Stimulated activated CD4-positive, alpha-beta T cell treated with anti-CD3 and anti-CD28 coated beads, Interleukin-4, amount 100 ng/mL, for 1 hour (primary cell): ENCODE measurements at places on chromosomes 3 and 15.

DNA sequence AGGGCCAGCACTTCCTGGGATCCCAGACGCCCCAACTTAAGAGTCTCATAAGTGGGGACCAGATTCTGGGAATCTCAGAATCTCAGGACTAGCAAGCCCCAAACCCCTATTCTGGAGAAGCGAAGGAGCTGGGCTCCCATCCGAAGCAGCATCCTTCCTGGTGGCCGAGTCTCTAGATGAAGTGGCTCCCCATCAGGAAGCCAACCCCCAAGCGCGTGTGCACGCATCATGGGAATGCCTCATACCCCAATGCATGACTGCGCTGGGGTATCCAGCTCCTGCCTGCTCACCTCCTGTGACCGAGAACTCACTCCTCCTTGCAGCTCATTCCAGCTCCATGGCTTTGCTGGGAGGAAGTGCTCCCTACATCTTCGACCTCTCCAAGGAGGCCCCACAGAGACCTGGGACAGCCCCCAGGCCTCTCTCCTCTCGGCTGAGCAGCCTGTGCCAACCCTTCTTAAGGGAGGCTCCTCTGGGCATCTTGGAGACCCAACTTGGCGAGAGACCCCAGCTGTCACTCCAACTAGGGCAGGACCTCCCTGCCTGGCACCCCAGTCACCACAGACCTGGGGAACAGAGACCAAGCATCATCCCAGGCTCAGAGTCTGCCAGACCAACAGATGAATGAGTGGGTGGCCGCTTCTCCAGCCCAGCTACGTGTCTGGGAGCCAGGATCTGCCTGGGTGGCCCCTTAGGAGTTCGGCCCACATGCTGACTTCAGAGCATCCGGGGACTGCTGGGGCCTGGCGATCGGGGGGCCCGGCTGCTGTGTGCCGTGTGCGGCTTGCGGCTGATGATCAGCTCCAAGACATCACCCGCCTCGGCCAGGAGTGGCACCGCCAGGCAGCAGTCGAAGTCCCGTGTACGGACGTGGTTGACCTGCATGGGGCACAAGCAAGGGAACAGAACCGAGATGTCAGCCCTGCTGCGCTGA lies 46.9 kb downstream of the GRIP2 start:
- no peak for DNase-seq

DNA sequence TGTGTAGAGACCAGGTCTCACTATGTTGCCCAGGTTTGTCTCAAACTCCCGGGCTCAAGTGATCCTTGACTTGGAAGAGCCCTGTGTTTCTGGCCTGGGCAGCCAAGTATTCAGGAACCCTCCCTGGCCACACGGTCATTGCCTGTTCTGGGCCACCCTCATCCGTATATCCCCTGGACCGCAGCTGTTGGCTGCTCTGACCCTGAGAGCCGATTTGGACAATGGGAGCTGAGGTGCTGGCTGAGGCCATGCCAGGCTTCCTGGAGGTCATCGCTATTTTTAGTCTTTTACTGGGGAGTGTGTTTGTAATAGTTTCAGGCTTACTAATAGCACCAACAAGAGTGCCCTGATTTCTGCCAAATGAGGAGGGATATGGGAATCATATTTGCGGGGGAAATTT lies 60.7 kb downstream of the ADAMTS7 start:
- DNase-seq, result no peak

GRCh38 chr3:154616298-154616697 lies 186.3 kb upstream of the GPR149 start:
- DNase-seq, result no peak

- DNase-seq, result no peak
These were observed 29.3 kb upstream of the TRAK1 start for GRCh38 chr3:42061713-42062380.

- DNase-seq, result no peak
These were observed 13.4 kb downstream of the HACD2 start for GRCh38 chr3:123571264-123571972.

- DNase-seq, result no peak
These were observed 49.7 kb downstream of the PDHB start for GRCh38 chr3:58383904-58384303.

- DNase-seq, result no peak
These were observed 40.8 kb downstream of the TMEM45A start for GRCh38 chr3:100533176-100533575.

GRCh38 chr15:70025413-70026296 lies 72.1 kb downstream of the TLE3 start:
- DNase-seq, result no peak

DNA sequence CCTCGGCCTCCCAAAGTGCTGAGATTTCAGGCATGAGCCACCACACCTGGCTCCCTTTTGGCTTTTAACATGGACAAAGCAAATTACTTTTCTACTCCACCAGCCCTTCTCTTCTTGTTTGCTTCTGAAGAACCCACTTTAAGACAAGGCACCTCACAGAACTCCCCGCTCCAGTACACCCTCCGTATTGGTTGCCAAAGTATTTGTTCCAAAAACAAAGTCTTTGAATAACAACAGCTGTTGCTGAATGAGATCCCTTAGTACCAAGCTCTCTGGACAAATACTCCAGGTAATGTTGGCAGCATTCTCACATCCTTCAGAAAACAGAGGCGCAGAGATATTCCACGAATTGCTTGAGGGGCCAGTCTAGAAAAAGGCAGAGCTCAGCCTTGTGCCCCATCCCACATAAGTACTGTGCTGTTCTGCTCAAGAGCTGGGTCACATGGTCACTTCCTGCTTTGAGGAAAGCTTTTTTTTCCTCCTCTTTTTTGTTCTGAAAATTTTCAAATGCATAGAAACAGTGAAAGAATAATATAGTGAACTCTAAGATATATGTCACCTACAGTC lies 7.3 kb upstream of the CHCHD6 start:
- no peak for DNase-seq

DNA sequence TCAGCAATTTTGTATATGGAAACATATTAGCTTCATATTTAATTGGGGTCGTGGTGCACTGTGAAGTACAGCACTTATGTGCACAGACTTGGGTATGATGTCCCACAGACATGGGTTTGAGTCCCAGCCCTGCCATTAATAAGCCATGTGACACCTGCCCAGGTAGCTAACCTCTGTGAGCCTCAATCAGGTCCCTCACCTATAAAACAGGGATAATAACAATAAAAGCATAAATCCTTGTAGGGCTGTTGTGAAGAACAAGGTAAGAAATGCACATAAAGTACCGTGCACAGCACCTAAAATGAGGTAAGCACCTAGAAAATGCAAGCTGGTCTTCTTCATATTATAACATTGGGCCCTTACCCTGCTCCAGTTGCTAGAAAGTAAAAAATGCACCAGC lies 173.5 kb upstream of the WNT5A start:
- no peak for DNase-seq

DNA sequence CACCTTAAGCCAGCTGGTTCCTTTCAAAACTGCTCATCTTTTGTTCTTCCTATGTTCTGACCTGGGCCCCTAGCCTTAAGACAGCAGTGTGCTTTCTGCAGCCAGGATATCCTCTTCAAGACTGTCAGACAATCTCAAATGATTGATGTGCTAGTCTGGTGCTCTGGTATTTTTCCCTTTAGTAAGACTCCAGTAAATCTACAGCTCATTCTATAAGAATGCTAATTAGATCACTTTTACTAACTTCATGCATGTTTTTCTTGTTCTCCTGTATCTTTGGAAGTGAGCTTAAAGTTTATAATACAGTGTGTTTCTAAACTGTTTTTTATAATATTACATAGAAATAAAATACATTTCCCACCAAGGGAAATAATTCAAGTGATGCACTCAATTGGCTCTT lies 220.9 kb upstream of the NANOGP8 start:
- DNase-seq, result no peak

GRCh38 chr15:89416339-89417183 lies 79.8 kb downstream of the RHCG start:
- peak; percentile 73 for DNase-seq

DNA sequence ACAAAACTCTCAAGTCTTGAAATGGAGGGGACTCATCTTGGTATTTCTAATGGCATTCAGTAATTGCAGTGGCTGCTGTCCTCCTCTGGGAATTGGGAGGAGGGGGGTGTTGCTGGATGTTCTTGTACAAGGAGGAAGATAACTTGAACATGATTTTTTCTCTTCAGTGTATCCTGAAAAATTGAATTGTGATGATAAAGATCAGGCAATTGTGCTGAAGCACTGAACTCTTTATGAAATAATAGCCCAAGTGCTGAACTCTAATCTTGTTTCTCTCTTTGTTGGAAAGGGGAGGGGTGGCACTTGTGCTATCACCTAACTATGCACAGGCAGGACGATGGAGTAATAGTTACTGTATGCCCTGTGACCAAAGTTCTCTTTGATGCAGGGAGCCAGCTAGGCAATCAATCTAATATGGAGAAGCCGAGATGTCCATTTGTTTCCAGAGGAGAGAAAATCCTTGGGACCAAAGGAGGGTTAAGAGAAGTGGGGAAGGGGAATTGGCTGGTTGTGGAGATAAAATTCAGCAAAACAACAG lies 68.1 kb upstream of the ATP2C1 start:
- no peak for DNase-seq

DNA sequence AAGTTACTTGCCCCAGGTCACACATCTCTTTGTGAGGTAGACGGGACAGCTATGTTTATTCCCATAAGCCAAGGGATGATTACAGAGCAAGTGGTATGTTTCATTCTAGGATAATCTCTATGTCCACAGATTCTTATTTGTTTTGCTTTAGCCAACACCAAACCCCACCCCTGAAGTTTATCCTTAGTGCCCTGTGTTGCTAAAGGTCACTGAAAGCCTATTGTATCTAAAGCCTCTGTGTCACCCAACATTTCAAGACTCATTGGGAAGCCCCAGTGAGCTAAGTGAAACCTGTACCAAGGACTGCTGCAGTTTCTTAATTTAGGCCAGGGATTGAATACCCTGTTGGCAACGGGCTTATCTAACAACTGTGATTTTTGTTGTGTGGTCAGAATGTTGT lies 135.6 kb downstream of the ADAMTS9 start:
- DNase-seq, result no peak

- DNase-seq, result no peak
These were observed 4.1 kb downstream of the ISLR2 start for GRCh38 chr15:74134387-74135027.

- no peak for DNase-seq
These were observed 863.9 kb downstream of the EPHA3 start for GRCh38 chr3:89971329-89971728.

DNA sequence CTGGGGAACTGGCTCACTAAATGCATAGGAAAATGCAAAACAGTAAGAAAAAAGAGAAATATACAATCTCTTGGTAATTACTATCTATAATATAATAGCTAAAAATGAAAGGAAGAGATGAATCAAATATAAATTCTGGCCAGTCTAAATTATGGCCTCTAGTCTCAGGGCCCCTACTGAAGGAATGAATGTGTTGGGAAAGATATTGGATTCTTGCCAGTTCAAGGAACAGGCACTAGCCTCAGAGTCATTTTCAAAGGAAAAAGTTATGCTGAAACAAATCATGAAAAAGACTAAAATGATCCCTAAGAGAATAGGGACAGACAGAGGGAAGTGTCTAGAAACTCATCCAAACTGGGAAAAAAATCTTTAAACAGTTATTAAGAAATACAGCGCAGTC lies 62.4 kb downstream of the C3orf80 start:
- no peak for DNase-seq

DNA sequence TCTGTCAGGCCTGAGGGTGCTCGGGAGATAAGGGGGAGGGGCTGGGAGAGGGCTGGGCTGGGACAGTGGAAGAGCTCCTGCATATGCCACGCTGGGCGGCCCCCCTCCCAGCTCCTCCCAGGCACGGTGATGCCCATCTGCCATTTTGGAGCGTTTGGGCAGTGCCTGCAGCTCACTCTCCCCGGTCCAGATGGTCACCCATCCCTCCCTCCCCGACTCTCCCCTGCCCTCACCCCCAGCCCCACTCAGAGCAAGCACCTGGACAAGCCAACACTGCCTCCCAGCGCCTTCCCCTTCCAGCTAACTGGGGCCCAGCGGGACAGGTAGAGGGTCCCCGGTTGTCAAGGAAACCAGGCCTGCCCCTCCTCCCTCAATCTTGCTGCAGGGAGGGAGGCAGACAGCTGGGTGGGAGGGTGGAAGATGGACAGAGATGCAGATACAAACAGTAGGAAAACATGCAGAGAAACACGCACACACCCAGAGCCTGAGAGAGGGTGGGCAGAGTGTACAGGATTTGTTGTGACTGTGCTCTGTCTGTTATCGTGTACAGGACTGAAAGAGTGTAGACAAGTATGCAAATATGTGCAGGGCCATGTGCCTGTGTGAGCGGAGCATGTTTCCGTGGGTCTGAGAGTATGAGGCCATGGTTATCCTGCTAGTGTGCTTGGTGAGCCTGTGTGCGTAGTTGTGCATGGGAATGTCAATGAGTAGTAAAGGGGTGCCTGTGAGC lies 17.5 kb upstream of the CORO2B start:
- no peak for DNase-seq

GRCh38 chr3:41288785-41289184 lies 89.5 kb downstream of the CTNNB1 start:
- DNase-seq, result no peak

DNA sequence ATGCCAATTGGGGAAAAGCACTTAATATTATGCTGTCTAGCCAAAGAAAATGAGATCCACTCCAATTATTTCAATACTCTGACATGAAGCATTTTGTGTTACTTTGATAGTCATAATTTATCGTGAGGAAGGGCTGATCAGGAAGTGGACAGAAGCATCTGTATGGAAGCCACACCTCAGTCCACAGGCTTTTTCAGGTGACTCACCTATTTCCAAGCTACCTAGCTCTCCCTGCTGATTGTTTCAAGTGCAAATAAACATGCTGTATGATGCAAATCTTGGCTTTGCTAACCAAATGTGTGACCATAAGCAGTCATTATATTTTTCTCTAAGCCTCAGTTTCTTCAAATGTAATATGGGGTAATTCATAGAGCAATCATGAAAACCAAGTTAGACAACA lies 30.8 kb upstream of the CPB1 start:
- DNase-seq, result no peak

DNA sequence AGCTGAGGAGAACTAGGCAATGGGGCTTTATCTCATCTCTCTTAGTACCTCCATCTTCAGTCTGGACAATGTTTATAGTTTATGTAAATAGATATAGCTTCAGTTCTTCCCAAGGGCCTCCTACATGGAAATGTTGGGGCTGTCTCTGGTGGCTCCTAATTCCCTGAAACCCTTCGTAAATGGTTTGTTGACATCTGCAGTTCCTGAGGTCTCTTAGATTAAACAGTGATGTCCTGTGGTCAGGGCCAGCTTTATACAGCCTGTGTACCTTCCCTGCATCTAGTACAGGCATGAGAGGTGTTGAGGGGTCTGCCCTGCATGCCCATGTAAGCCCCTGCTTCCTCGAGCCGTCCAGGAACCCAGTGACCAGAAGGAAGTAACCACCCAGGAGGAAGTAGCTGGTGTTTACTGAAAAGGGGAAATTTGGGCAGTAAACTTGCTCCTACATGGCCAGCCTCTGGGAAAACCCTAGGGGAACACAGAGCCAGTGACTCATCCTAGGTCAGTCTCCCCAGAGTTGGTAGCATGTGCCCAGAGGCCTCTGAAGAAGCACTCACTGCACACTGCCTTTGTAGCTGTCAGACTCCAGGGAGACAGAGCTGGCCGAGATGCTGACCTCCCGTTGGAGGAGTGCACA lies 4.7 kb upstream of the TBC1D2B start:
- DNase-seq, result no peak

DNA sequence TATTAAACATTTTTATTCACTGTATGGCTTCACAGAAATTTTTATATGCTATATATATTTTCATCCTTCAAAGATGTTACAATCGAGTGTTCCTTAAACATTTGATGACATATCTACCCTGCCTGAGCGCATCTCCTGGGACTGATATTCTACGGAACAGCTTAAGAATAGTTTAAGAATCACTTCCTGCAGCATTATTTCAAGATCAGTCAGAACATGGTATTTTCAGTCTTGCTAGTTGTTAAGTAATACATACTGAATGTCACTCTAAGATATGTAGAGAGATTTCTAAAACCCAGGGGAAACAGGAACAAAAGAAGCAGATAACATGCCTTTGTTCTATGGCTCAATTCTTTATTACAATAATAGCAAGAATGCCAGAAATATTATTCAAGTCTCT lies 8.7 kb downstream of the COL8A1 start:
- no peak for DNase-seq
